ENCODE measurements at places on chromosomes 6 and 20.

GRCh38 chr6:24064106-24064505, 61.9 kb upstream of the NRSN1 start:
- DNase-seq = no peak

- DNase-seq = no peak
Observed at GRCh38 chr6:96659084-96659845, 96.3 kb downstream of the FHL5 start.

DNA sequence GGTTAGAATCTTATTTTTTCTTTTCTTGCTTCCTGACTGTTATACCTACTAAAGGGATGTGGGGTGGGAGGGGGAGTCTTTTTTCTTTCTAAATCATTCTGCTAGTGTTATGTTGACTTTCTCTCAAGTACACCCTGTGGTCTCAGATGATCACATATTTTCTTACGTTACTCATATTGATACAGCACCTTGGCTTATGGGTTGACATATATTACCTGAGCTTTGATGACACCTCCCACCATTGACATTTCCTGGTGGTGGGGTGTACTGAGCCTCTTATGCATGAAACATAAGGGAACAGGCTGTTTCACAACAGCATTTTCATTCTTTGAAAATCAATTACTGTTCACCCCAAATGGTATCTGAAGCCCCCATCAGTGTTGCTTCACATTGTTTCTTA, 169.8 kb downstream of the MMS22L start:
- no peak for DNase-seq

DNA sequence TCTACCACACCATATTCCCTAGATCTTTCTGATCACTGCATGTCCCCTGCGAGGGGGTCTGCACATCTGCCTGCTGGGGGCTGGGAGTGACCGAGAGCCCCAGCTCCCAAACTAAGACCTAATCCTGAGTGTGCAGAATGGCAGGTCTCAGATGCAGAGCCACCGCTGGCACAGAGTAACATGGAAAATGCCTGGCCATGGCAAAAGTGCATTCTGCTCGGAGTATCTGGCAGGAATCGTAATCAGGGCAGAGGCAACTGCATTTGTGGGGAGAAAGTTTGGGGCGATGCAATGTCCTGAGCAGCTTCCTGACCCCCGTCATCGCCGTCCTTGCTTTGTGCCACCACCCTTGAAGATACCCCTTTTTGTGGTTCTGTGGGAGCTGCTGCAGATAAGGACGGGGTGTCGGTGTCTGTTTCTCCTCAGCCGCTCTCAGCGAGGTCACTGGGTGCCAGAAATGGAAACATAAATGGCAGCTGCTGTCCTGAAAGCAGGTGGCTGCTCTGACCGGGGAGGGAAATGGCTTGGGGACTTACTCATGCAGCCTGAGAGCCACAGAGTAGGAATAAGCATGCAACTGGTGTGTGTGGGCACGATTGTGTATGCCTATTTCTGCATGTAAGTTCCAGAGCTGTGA, 157.9 kb downstream of the LY86 start:
- no peak for DNase-seq

Measured in activated naive CD4-positive, alpha-beta T cell (primary cell).